ENCODE measurements at places on chromosomes 5 and 9.

- DNase-seq: no peak
These were observed 363.3 kb downstream of the KDM4C start for GRCh38 chr9:7121055-7121454.

DNA sequence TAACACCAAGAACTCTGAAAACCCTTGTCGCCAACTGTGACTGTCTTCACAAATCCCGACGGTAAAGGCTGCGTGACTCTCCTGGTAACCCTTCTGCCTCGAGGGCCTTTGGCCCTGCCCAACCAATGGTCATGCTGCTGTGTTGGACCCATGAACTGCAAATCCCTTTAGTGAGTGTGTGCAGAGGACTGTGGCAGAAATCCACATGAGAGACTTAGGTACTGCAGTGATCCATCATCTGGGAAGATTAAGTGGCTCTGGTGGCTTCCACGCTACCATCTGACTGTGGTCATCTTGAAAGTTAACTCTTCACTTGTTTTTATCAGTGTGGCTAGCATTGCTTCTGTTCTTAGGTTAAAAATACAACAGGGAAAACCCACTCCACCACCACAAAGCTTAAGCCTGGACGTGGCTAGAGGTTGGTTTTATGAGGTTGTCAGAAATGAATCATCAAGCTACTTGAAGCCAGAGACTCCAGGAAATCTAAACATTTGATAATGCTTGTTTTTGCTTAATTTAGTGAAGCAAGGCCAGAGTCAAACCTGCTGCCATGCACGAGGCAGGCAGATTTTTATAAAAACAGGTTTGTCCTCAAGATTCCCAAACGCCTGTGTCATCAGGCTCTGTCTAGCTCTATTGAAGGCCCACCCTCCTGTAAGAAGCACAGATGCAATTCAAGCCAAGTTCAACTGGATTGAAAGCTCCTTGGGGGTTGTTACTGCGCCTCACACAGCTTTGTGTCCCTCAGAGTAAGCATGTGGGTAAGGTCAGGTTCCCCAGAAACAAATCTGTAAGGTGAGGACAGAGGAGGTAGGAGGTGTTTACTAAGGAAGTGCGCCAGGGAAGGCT is 52.7 kb upstream of the ERCC6L2 start:
- DNase-seq: no peak

DNA sequence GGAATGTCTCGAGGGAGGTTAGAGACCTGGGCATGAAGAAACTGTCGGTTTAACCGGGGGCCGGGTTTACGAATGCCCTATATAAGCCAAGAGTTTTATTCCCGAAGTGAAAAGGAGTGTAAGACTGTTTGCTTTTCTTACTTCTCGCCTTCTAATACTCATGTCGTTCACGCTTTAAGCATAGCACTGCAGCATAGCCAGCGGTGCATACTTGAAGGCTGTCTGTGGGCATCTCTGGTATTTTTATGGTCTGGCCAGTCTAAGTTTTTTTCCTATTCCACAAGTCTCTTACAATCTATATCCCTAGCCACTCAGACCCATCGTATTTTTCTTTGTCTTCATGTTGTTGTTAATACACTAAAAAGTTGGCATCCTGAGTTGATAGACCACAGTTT is 1.2 kb downstream of the UHRF2 start:
- DNase-seq: no peak

DNA sequence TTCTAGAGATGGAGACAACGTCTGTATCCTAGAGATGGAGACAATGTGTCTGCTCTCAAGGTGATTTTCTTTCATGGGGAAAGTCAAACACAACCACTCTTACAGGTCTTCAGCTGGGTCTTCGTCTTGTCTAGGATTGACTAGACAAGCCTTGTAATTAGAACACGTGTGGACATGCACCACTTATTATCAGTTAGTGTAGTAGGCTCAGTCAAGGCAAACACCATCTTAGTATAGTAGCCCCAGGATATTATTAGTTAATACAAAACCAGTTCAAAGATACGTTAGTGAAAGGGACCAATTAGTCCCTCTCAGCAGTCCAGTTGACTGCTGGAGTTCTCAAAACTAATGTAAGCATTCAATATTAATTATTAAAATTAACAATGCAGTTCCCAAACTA is 15.1 kb upstream of the CCL28 start:
- DNase-seq: no peak

DNA sequence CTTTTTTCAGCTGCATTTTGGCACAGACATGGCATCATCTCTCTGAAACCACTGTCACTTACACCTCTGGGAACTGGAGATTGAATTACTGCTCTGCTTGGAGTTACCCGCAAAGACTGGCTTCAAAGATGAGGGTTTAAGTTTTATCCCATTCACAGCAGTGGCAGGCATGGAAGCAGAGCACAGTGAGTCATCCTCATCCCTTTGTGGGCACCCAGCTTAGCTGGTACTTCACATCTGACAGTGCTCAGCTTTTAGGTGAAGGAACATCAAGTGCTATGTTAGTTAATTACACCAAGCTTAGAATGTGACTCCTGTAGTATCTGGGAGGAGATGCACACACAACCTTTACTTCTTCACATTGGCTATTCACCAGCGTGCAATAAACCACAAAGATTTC is 24.8 kb upstream of the ALDH1A1 start:
- no peak for DNase-seq

- peak; percentile 4 for DNase-seq
These were observed at the start of gene SV2C for GRCh38 chr5:76082772-76083554. Gene SV2C, plus strand, starts transcription at chr5:76083383. Its CDS starts 48,368 bp downstream, at chr5:76131751.

- DNase-seq: no peak
These were observed 4.9 kb upstream of the IFNB1 start for GRCh38 chr9:21082671-21083070.

- DNase-seq: peak; percentile 77
These were observed 64.7 kb upstream of the SPOCK1 start for GRCh38 chr5:137563646-137564397.

DNA sequence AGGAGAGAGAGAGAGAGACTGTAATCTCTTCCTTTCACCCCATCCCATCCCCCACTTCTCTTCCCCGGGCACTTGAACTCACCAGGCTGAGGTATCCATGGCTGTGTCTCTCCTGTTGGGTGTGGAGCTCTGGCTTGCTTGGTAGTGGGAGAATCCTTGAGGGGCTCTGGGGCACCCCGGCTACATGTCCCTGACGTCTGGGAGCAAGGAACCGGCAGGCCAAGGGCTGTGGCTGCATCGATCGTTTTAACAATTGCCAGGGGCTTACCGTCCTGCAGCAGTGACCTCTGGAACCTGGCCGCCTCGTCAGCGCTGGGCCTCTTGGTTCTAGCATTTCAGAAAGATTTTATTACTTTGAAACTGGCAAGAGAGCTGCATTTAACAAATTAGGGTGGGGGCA is 30.0 kb downstream of the FGF18 start:
- DNase-seq: no peak

DNA sequence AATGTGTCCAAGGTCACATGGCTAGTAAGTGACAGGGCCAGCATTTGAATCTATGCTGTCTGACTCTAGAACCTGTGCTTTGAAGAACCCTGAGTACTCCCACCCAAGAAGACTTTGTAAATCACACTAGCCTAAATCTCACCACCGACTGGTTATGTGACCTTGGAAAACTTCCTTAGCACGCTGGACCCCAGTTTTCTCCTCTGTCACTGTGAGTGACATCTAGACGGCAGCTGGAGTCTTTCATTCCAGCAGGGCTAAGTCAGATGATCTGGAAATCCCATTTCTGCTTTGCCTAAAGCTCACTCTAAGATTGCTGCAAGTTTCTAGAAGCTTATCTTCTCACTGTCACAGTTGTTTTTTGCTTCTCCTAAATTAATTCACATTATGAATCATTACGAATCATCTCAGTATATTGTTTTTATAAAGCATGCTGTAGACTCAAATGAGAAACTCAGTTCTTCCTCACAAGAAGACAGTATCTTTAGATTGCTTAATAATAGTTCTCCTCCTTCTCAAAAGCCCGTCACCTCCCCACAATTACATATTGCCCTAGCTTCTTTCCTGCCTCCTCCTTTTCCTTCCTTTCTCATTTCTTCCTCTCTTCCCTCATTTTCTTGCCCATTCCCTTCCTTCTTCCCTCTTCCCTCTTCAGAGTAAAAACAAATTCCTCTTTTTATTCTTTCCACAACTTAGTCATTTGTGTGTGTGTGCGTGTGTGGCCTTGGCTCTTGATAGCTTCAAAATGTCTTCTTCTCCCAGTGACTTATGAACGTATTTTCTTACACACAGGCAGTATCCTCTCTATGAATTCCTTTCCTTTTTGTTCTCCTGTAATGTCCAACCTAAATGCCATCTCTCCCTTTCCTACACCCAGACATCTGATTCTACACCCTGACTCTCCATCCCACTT is 16.8 kb downstream of the ALDOB start:
- DNase-seq: no peak

DNA sequence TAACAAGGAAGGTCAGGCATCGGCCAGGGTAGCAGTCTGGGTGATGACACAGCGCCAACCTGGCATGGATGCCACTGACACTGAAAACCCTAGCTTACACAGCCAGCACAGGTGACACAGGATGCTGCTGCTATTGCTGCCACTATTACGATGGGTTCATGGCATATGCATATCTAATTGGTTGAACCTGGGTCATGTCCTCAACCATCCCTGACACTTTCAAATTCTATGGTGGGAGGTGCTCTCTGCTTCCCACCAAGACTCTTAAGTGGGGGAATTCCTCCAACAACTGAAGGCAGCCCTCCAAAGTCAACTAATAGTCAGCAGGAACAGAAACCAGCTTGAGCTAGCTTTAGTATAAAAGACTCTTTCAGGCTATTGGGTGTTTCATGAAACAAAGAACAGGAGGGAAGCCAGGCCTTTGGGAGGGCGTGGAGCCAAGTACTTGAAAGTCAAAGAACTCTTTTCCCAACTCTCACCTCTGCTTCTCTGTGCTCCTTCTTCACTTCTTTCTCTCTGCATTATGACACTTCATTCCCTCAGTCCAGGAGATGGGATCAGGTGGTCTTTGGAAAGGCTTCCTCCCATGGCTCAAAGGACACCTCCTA is 21.3 kb downstream of the PTTG1 start:
- no peak for DNase-seq

GRCh38 chr5:105739732-105740131 is 1931.0 kb downstream of the EFNA5 start:
- DNase-seq: no peak

DNA sequence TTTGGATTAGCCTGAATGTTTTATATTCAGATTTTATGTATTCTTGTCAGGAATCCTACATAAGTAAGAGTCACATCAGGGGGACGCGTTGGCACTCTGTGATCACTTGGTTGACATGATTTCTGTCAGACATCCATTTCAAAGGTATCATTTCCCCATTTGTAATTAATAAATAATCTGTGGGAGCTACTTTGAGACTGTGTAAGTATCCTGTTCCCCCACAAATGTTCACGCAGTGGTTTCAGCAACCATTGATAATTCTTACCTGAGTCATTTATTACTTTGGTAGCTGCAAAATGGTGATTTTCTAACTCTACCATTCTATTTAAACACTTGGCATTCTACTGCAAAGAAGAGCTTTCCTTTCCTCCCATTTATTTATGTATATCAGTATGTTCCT is 56.9 kb upstream of the TBC1D2 start:
- no peak for DNase-seq

DNA sequence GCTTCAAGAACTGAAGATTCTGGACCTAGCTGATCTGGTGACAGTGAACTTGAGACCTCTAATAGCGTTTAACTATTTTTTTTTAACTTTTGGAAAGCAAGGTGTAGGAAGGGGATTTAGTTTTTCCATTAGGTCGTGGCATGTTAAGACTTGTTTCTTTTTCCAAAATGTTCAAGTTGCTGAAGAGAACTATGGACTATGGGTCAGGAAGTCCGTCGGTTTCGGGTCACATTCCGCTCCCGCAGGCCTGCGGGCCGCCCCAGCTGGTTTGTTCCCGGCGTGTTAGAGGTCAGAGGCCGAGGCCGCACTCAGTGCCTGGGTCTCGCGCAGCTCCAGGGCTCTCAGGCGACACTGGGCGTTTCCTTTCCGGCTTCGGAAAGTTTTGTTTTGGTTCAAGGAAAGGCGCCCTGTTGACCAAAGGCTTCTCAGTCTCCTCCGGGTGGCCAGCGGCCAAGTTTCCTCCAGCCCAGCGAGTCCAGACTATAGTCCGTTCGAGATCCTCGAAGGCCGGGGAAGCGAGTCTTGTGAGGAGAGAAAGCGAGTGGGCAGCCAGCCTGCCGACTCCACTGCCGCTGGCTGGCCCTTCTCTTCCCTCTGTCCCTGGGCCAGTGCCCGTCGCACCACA is 586 bp upstream of the FCHO2 start:
- no peak for DNase-seq
